ENCODE measurements at places on chromosomes 12 and 14. TPM values are rescaled to one million over a fixed set of nuclear protein-coding genes. Genes with fewer than 3 reads are reported as not detected.

The PAPLN gene
- polyA plus RNA-seq, result 0.32 TPM

- DNase-seq, result no peak
These were observed 318.1 kb downstream of the AEBP2 start for GRCh38 chr12:19757317-19757877.

The RD3L gene
- polyA plus RNA-seq, result not detected

GRCh38 chr12:119178544-119179334, at the start of gene HSPB8:
Gene HSPB8, plus strand, starts transcription at chr12:119178931. Its CDS starts 382 bp downstream, at chr12:119179313.
- no peak for DNase-seq

DNA sequence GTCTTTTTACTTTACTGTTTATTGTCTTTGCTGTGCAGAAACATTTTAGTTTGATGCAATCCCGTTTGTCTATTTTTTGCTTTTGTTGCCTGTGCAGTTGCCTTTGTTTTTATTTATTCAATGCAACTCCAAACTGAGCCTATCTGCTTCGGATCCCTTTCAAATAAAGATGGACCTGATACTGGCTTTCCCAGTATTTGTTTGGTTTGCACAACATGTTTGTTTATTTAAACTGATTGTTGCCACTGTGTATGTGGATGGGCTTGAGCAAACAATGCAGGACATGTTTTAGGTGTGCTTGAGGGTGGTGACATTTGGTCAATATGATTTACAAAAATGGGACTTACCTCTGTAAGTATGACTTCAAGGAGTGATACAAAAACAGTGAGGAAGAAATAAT, 6.7 kb downstream of the TRHDE start:
- DNase-seq, result no peak

The ANKRD33 gene
- polyA plus RNA-seq, result not detected

- DNase-seq, result no peak
These were observed 269.7 kb downstream of the RAD51B start for GRCh38 chr14:68089146-68089731.

DNA sequence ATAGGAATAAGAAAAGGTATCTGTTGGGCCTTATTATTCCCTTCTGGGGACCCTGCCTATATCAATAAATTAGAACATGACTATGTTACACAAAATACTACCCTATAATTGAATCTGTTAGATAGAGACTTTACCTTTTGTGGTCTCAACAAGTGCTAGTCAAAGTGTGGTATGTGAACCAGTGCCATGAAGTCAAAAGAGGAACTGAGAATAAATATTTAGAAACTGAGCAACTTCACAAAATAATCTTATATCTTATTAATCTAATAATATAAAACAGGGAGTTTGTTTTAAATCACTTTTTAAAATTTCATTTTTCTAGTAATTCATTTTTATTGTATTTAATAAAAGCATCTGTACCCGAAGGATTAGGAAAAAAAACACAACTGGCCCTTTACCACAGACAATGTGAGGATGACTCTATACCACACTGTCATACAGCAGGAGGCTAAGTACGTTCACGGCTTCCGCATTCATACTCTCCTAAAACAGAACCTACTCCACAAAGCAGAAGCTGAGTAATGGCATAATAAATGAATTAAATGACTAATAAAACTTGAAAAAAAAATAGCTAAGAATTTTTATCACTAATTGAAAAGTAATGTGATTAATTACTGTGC, 42.1 kb downstream of the SEC23A start:
- no peak for DNase-seq

DNA sequence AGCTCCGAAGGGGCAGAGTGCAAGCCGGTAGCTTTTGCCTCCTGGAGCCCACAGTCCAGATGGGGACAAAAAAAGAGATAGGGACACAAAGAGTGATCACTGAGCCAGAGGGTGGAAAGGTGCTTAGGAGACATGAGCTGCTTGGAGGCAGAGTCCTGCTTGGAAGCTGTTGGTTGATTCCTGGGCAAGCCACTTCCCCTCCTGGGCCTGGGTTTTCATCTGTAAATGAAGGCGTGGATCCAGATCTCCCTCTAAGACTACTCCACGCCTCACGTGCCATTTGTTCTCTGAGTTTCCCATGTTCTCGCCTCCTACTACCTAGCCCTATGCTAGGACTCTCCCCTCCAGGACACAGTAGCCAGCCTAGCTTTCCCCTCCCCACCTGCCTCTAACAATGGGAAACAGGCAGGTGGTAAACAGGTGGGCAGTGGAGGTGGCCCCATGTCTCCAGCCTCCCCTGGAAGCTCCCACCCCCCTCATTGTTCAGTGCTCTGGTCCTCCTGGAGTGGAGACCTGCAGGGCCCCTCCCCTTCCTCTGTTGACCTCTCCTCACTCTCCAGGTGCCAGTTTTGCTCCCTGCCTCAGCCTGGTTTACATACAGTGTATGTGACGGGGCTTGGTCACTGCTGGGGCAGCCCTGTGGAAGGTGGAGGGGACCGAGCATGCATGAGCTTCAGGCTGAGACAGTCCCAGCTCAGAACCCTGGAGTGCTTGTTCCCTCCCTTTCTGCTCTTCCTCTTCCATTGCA, 3.8 kb downstream of the SERPINA3 start:
- DNase-seq, result no peak

DNA sequence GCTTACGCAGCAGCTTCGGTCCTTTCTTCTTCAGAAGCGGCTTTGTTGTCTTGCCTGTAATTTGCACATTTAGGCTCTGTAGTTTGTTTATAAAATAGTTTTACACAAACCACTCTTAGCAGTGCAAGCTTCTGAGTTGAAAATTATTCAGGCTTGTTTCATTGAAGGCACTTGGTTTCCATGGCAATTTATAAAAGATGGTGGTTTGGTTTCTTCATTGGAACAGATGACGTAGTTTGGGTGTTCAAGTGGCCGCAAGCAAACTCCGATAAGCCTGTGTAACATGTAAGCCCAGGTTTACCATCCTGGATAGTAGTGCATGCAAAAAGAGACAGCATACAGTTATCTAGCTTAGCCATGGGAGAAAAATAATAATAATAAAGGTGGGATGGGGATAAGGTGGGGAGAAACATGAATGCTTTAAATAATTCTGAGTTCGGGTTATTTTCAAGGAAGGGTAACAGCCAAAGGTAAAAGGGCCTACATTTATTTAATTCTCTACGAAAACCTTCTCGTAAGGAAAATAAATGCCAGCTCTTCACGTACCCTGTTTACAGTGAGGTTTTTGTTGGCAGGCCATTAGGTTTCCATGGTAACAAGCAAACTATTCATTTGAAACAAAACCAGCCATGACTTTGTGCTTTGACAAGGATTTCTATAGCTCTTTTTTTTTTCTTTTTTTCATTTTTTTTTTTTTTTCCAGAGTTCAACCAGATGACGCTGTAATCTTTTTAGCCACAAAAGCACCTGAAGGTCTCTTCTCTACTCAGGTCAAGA, 189.6 kb upstream of the RPL10L start:
- DNase-seq, result no peak

- no peak for DNase-seq
These were observed 1102.2 kb downstream of the TRHDE start for GRCh38 chr12:73374360-73374759.

The RNF212B gene
- polyA plus RNA-seq, result not detected

DNA sequence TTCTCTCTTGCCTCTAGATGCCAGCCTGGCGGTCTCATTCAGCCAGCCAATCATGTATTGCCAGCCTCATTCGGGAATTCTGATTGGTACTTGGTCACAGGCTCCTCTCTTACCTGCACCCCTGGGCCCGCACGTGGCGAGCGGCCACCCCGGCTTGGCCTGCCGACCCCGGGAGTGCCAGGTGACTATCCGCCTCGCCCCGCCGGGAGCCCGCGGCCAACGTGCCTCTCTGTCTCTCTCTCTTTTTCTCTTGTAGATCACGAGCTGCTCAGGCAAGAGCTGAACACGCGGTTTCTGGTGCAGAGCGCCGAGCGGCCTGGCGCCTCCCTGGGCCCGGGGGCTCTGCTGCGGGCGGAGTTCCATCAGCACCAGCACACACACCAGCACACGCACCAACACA, 39.3 kb downstream of the LRCOL1 start:
- no peak for DNase-seq

DNA sequence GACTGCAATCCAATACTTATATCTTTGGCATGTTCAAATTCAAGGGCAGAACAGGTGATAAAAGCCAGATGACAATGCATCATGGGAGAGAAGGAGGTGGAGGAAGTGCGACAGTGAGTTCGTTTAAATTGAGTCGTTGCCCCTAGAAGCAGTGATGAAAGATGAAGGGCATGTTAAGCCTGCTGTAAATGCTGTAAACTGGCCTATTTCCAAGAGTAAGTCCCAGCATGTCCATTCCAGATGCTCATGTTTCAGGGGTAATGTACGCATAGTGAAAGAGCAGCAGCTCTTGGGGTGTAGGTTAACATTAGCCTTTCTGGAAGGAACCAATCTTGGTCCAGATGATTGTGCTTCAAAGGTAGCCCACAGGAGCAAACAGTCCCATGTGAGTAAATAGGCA, 97.1 kb downstream of the C2CD5 start:
- DNase-seq, result no peak

DNA sequence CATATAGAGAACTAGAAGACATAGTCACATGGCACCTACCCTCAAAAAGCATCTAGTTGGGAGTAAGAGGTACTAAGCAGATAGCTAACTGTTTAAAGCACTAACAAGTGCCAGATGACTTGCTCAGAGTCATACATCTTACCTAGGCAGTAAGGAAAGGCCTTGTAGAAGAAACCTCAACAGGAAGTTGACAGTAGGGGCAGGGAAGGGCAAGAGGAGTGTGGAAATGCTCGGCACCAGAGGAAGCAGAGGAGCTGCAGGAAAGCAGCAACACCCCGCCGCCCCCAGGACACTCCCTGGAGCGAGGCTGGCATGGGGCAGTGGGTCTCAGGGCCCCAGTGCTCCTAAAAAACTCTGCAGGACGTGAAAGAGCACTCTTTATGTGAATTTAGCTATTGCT, 92.9 kb downstream of the PPP2R5C start:
- peak; percentile 42 for DNase-seq

GRCh38 chr14:29674566-29675285, 252.9 kb downstream of the PRKD1 start:
- no peak for DNase-seq

DNA sequence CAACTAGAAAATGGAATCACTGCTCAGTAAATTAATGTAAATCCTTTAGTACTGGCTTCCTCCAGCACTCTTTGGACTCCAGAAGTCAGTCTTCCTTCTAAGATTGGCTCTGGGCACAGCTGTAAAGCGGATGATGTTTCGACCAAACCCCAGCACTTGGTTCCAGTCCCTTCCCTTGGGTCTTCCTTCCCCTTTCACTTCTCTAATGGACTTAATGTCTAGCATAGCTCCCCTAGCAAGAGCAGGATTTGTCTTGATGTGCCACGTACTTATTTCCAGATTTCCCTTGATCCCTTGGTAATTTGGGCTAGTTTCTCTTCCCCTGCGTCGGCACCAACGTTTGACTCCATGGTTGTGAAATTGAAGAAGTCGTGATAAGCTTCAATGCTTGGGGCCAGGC, 28.3 kb downstream of the C12orf75 start:
- no peak for DNase-seq

DNA sequence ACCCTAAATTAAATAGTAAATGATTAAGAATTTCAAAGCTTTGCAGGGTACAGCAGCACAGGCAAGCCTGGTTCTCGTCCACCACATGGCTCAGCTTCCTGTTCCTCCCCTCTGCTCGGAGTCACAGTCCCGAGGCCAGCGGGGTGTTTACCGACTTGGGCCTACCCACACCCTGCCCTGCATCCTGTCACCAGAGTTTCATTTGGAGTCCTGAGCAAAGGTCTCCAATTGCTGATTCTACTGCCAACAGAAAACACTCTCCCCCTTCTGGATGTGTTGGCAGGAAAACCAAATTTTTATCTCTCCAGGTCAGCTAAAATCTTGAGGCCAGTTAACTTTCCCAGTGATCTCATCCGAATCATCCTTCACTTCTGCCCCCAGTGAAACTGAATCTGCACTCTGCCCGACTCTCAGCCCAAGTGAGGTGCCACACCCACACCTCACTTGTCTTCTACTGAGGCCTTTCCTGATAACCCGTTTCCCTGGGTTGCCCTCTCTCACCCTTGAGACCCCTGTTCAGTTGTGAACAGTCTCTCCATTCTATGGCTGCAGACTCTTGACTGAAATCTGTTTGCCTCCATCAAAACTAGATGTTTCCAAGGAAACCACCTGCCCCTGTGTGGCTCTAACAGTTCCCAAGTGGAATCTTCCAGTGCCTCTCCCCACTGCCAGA, 71.2 kb downstream of the VCPKMT start:
- DNase-seq, result peak; percentile 67

- no peak for DNase-seq
These were observed 16.8 kb upstream of the ANKRD33 start for GRCh38 chr12:51871126-51871525.

DNA sequence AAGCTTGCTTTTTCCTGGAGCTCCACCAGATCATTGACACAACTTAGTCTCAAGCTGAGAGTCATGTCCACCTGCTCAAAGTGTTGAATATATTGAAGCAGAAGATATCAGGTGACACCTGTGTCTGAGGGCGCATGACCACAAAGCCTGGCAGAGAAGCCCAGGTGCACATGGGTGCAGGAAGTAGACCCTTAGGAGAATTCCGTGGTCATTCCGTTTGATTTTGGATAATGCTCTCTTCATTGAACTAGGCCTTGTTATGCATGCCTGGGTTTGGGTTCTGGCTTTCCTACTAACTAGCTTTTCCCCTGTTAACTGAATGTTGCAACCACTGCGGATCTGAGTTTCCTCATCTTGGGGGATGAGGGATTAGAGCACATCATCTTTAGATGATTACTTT, 7.1 kb downstream of the ARHGDIB start:
- no peak for DNase-seq

The TEX52 gene
- polyA plus RNA-seq, result not detected

The SRGAP1 gene
- polyA plus RNA-seq, result not detected

DNA sequence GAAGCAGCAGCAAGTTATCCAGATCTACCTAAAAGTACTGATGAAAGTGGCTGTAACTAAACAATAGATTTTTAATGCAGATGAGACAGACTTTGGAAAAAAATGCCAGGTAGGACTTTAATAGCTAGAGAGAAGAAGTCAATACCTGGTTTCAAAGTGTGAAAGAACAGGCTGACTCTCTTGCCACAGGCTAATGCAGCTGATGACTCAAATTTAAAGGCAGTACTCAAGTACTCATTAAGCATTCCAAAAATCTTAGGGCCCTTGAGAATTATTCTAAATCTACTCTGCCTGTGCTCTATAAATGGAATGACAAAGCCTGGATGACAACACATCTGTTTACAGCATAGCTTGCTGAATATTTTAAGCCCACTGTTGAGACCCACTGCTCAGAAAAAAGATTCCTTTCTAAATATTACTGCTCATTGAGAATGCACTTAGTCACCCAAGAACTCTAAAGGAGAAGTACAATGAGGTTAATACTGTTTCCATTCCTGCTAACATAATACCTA, 68.6 kb upstream of the SYT1 start:
- no peak for DNase-seq

GRCh38 chr14:92973261-92973797, 50.4 kb downstream of the CHGA start:
- DNase-seq, result no peak

Data from CD4-positive, alpha-beta memory T cell (primary cell).